ENCODE measurements at places on chromosomes 2 and 18.

DNA sequence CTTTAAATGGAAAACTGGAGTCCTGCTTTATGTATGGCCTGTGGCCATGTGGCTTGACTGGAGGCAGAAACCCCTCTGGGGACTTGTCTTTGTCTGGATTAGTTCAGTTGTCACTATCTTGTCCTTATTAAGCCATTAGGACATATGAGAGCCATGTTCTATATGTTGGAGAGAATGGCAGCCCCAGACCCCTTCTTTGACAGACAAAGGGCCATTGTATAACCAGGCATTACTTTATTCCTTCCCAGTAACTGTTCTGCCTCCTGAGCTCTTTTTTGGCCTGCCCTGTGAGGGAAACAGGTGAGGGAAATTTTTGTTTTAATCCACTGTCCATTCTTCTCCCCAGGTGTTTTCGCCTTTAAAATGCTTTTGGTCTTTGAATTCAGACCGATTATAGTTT is 43.3 kb downstream of the FSHR start:
- DNase-seq, result no peak

DNA sequence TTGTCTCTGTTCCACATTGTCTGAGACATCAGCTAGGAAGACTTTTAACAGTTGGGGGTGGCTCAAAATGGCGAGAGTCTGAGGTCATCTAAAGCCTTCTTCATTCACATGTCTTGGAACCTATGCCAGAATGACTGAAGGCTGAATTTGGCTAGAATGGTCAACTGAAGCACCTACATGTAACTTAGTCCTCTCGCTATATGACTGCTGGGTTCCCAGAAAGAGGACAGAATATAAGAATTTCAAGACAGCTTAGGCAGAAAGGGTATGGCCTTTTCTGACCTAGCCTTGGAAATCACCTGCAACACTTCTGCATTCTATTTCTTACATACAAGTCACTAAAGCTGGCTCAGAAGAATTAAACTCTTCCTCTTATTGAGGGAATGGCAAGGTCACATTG is 75.6 kb upstream of the OTX1 start:
- DNase-seq, result no peak

GRCh38 chr2:147487286-147487977 is 357.4 kb upstream of the ACVR2A start:
- DNase-seq, result no peak

DNA sequence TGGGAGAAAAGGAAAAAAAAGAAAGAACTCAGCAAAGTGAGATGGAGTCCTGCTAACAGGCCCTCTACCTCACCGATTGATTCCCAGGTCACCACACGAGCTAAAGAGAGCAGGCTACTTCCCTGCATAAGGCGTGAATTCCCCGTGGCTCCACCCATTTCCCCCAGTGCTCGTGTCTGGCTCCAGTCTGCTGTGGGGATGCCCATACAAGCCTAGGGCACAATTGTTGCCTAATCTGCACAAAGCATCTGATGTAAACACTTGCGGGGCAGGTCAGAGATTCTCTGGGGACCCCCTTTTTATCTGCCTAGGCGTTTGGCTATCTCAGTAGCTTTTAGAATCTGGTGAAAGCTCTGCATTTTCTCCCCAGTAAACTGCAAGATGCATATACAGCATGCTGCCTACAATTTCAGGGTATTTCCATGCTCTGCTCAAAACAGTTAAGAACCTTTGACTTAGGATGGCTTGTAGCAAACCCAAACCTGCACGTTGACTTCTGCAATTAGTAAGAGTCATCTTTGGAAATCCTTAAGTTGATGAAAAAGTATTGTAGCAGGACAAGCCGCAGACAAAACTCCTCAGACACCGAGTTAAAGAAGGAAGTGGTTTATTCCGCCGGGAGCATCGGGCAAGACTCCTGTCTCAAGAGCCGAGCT is 34.8 kb downstream of the MYO3B start:
- peak; percentile 28 for DNase-seq

DNA sequence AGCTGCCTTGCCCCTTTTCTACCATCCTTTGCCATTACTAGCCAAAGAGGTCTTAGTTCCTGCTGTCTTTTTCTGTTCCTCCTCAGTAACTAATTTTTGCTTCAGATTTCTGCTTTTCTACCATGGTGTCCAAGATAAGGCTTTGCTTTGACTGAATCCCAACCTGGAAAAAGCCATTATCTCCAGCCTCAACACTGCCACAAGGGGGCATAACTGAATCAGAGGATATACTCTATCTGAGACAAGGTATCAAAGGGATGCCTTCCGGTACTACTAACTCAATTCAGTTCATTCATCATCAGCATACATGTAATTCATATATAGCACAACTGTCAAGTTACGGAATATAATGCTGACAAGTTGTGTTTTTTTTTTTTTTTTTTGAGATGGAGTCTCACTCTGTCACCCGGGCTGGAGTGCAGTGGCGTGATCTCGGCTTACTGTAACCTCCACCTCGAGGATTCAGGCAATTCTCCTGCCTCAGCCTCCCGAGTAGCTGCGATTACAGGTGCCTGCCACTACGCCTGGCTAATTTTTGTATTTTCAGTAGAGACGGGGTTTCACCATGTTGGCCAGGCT is 11.4 kb downstream of the OSGEPL1 start:
- peak; percentile 38 for DNase-seq

DNA sequence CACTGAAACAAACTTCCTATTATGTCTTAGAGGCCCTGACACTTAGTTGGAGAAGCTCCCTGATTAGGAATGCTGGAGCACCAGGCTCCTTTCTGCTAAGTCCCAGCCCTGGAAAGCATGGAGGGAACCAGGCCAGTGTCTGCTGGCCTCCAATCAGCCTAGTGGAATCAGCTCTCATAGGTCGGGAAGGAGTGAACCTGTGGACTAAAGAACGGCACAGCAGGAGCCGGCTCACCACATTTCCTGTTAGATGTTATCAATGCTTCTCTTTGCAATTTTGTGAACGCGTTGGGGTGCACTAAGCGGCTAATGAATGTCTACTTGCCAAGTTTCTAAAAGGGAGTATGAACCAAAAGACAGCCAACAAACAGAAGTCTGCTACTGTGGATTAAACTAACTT is 296.6 kb downstream of the NAPG start:
- DNase-seq, result no peak

DNA sequence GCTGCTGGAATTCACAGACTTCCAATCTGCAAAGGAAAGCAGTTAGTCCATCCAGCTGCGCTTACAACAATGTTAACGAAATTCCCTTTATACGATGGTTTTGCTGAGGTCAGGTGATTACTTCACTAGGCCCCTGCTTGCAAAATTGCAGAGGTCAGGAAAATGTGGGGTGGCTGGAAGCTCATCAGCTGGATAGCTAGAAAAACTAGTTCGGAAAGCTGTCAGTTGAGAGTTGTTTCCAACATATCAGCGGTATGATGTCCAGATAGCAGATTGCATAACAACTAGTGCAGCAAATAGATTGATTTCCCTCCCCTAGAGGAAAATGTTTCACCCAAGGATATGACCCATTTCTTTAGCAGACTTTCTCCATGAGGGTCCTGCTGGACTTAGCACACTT is 2021.1 kb upstream of the CELF4 start:
- DNase-seq, result no peak
